ENCODE measurements at places on chromosomes 2 and 18.
A peak's percentile ranks its signal among the peaks of the same experiment; 100 is the strongest.

DNA sequence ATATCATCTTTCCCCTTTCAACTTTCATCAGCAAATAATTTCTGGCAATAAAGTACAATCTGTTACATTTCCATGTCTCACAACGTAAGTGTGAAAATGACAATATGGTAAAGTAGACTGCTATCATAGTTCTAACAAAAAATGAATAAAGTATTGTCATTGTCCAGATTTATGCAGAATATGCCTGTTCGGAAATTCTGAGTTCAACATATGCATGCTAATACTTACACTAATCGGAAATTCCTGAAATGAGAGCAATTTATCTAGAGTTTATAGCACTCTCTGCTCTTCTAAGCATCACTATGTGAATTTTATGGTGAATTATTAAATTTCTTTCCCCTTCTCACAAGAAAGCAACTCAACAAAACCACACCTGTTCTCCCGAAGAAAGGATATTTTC, 8.1 kb downstream of the CWC22 start:
- no peak for DNase-seq

GRCh38 chr2:233125455-233126065, 65.4 kb downstream of the INPP5D start:
- DNase-seq = no peak

DNA sequence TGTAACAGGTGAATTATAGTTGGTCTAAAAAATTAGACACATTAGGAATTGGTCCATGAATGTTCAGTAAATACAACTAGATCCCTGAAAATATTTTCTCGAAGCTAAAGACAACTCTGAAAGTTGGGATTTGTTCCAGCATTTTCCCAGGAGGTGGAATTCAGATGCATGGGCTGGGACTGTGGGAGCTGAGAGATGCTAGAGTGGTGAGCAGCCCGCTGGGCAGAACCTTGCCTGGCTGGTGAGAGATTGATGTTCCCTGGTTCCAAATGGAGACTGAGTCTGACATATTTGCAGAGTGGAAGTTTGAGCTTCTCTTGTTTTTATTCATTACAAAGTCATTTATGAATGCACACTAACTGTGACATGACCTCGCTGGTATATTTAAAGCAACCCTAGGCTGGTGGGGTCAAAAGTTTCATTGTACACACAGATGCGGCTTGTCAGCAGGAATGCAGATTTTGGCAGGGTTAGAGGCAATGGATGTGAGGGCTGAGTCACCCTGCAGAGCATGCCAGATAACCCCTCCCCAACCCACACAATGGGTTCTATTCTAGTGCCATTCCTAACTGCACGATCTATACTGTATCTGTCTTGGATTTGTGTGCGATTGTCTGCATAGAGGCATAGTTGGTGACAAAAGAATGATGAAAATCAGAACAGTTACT, 23.5 kb upstream of the TMEM178A start:
- peak; percentile 78 for DNase-seq

- peak; percentile 50 for DNase-seq
These were observed 31.3 kb upstream of the CREG2 start for GRCh38 chr2:101418460-101419095.

- DNase-seq = peak; percentile 39
These were observed 297.5 kb downstream of the PIEZO2 start for GRCh38 chr18:10851824-10852319.

GRCh38 chr2:57562495-57562894, 484.1 kb upstream of the VRK2 start:
- DNase-seq = no peak

DNA sequence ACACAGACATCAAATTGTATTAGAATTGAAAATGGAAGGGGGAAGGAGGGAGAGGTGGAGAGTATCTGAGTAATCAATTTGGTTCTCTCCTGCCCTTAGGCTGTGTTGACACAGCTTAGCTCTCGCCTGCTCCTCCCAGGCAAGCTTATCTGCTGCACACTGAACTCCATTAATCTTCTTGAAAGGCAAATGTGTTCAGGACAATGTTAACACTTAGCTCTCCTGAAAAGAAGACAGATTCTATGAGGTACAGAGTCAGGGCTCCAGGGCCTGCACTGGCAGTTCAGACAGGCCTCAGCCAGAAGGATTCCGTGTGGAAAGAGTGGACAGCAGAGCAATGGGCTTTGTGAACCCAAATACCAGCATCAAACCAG, 430.0 kb upstream of the TNP1 start:
- DNase-seq = peak; percentile 65

DNA sequence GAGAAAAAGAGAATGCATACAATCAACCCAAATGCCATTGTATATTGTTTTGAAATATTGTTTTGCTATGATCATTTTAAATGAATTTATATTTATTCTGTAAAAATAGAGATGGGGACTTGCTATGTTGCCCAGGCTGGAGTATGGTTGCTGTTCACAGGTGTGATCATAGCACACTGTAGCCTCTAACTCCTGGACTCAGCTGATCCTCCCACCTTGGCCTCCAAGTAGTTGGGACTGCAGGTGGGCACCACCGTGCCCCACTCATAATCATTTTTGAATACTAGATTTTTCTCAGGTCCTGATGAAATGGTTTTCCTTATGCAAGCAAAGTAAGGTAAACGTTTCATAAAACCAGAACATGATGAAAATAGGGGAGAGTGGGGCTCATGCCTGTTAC, 46.3 kb downstream of the TMEM17 start:
- no peak for DNase-seq

GRCh38 chr18:78875778-78876650, 103.6 kb upstream of the SALL3 start:
- DNase-seq = no peak

DNA sequence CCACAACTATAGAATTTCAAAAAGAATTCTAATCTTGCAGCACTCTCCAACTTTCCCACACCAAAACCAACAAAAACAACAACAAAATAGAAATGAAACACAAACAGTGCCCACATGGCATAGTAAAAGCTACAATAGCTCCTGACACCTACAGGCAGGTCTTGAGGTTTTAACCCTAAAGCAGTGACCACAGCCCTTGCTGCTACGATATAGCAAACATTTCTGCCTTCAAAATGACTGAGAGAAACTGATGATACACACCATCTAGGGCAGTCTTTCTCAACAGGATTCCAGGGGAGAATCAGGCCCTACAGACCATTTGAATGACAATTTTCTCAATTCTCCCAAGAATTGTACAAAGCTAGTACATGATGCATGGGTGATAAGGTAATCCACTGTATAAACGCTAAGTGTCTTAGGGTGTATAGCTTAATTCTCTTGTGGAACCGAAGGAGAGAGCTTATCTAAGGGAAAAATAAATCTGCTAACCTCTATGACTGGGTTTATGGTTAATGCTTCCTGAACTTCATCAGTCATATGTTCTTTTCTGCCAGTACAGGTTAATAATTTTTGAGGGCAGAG, 46.5 kb downstream of the TRAK2 start:
- no peak for DNase-seq

DNA sequence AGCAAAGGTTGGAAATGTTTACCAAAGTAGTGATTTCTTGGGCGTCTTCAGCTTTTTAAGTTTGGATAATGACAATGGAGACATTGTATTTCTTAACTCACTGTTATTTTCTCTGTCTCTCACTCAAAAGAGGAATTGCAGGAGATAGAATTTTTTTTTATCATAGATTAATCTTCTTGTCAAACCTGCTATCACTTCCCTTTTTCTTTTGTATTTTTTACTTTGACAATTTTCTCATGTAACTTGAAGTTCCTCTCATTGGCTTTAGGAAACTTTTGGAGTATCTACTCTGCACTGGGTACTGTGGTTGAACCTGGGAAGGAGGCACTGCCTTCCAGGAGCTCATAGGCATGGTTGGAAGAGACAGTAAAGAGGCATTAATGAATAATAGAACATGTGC, 489.1 kb downstream of the CNTNAP5 start:
- no peak for DNase-seq

GRCh38 chr2:223297788-223298187, 245.8 kb downstream of the KCNE4 start:
- DNase-seq = peak; percentile 39

- no peak for DNase-seq
These were observed 40.7 kb upstream of the KLF11 start for GRCh38 chr2:10002681-10003080.

DNA sequence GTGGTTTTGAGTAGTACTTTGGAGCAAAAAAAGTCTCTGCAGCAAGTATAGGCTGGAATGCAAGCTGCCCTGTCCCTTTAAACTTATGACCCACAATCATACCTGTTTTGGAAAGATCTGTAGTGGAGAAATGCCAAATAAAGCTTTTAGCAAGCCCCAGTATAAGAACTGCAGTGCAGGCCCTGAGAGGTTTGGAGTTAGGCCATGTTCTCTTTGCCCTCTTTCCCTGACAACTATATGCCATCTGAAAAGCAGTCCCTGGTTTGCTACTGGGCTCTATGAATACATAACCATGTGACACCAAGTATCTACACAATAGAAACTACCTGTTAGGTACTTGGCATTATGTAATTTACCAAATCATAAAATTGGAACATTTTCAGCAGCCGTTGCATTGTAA, 267.4 kb upstream of the HNMT start:
- no peak for DNase-seq

- peak; percentile 47 for DNase-seq
These were observed 33.1 kb downstream of the ARHGAP15 start for GRCh38 chr2:143162123-143162837.

GRCh38 chr2:44723921-44724320, 217.6 kb upstream of the SIX3 start:
- no peak for DNase-seq

DNA sequence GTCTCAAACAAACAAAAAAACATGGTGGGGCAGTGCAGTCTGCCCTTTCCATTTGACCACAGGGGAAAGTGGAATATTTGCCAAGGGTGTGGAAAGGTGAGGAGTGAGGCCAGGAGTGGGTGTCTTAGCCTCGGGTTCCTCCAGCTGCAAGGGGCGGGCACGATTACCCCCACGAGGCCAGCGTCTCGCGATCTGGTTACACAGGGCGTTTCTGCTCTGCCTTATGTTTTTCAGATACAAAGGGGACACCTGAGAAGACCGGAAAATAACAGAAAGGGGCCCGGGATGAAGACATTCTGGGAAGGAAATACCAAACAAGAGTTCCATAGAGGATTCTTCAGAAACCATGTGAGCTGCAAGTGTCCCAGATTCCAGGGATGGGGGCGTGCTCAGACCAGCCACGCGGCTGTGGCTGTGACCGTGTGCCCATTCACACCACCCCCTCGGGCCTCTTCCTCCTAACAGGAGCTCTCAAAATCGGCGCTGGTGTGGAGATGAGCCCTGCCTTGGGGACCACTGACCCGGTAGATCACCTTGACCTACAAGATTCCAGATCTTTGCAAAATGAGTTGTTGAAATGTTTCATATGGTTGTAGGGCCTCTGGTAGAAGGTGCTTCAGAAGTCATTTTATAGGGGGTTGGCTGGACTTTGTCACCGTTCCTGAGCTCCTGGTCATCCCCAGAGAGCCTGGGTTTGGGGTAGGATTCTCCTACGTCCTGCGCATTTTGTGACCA, 34.2 kb downstream of the FAM178B start:
- DNase-seq = no peak

DNA sequence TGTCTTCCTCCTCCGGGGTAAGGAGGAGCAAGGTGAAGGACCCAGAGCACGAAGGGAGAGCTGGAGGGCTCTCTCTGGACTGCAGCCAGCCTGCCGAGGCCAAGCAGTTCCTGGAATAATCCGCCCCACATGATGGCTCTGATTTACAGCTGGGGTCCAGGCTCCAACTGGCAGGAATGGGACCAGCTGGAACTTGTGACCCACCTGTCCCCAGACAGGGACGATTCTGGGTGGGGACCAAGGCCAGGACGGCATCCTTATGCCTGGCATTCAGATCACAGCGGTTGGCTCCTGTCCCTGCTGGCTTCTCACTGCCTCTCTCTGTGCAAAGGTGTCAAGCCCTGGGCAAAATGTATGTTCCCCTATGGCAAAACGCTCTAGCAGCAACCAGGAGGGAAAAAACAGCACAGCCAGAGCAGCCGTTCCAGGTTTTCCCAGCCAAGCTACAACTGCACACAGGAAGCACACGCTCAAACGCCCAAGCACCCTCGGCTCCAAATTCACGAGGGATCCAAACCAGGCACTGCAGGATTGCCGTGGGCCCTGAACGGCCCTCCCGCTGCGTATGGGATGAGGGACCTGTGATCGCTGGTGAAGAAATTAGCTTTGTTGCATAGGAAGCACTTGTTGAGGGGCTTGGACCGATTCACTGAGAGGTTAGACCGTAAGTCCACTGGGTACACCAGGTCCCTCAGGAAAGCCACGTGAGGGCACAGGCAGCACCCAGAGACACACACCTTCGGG, 35.8 kb downstream of the FAM178B start:
- no peak for DNase-seq

- DNase-seq = no peak
These were observed 2036.5 kb upstream of the CELF4 start for GRCh38 chr18:39602131-39602530.

DNA sequence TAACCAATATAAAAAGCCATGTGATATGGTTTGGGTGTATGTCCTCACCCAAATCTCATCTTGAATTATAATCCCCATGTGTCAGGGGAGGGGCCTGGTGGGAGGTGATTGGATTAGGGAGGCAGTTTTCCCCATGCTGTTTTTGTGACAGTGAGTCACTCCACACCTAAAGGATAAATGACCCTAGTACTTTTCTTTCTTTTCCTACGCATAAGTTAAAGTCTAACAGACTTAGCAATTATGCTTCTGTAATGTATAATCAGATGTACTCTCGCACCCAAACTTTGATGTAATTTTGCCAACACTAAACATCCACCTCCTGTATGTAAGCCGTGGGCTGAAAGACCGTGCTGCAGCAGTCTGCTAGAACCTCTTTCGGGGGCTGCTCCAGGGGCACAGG, 97.2 kb upstream of the DSEL start:
- DNase-seq = no peak

GRCh38 chr2:238187618-238188548, 15.6 kb downstream of the ILKAP start:
- DNase-seq = no peak

- DNase-seq = no peak
These were observed 344.2 kb downstream of the LPIN1 start for GRCh38 chr2:12090590-12090989.

DNA sequence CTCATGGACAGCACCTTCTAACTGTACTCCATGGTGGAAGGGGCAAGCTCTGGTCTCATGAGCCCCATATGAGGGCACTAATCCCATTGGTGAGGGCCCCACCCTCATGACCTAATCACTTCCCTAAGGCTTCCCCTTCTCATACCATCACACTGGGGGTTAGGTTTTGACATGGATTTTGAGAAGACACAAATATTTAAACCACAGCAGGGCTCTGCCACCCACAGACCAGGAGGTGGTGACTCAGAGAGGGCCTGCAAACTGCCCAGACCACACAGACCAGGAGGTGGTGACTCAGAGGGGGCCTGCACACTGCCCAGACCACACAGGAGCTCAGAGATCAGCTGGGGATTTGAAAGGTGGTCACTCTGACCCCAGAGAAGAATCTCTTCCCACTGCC, 222.0 kb downstream of the KLHL29 start:
- DNase-seq = peak; percentile 21

DNA sequence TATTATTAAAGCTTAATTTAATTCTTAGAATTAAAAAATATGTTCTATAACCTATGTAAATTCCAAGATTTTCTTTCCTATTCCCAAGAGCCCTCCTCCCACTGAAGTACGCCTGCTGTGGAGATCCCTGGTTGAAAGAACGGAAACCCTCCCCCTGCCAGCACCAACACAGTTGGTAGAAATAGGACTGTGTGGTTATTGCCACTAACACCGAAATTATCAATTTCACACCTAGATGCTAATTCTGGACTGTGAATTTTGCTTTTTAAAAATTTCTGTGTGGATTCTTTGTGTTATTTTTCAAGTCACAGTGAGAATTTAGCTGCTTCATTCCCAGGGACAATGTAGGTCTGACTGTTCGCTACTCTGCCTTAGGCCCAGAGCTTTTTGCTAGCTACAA, 305.8 kb upstream of the HNMT start:
- no peak for DNase-seq

All from bronchial epithelial cell (primary cell).